ENCODE measurements at places on chromosomes 12 and 14. TPM values are rescaled to one million over a fixed set of nuclear protein-coding genes. Genes with fewer than 3 reads are reported as not detected.
A peak's percentile ranks its signal among the peaks of the same experiment; 100 is the strongest.

The CCDC91 gene
- total RNA-seq = 41.3 TPM

The AICDA gene
- 0.46 TPM for total RNA-seq

The ZDHHC22 gene
- not detected for total RNA-seq

The KRT79 gene
- 0.12 TPM for total RNA-seq

The MAX gene
- 110 TPM for total RNA-seq

The DDX47 gene
- total RNA-seq = 79.2 TPM

- peak; percentile 56 for DNase-seq
Measured at GRCh38 chr14:58796242-58797009, 158.7 kb downstream of the DACT1 start.

- peak; percentile 40 for DNase-seq
Measured at GRCh38 chr12:57456145-57456700, 1.1 kb downstream of the INHBE start.

- no peak for DNase-seq
Measured at GRCh38 chr12:88448337-88448915, 131.8 kb downstream of the KITLG start.

All from lung (tissue), 17 donors.